ENCODE measurements at places on chromosomes 1 and 21. TPM values are rescaled to one million over a fixed set of nuclear protein-coding genes. Genes with fewer than 3 reads are reported as not detected.

DNA sequence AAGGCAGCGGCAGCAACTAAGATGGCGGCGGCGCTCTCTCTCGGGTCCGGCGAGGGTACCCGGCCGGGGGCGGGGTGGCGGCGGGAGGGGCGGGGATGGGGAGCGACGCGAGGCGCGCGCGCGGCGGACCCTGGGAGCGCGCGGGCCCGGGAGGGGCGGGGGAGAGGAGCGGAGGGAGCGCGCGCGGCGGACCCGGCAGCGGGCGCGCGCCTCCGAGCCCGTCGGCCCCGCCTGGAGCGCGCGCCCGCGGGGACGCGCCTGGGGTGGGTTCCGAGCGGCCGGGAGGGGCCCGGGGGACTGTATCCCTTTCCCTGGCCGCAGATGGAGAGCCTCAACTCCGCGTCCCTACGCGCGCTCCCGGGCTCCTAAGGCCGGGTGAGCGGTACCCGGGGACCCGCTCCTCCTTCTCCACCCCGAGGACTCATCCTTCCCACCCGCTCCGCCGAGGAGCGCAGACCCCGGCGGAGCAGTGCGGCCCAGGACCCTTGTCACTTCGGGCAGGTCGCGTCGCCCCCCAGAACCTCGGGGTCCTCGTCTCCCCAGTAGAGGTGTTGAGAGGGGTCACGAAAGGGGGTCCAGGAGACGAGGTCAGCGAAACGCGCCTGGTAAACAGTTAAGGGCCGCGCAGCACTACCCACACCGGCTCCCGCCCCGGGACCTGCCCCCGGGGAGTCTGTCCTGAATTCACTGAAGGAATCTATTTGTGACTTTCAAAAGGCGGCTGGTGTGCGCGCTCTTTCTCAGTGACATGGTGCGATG, at the start of gene CLSTN1:
CLSTN1 (minus strand) TSS at position 23 of the 759 bp plus-strand sequence. CDS start 232 bp downstream, outside the sequence.
- peak; percentile 85 for ATAC-seq

- ATAC-seq: no peak
These were observed 35.5 kb upstream of the PRDM2 start for GRCh38 chr1:13664451-13664850.

- ATAC-seq: no peak
These were observed 7.9 kb downstream of the AKT3 start for GRCh38 chr1:243842161-243842560.

DNA sequence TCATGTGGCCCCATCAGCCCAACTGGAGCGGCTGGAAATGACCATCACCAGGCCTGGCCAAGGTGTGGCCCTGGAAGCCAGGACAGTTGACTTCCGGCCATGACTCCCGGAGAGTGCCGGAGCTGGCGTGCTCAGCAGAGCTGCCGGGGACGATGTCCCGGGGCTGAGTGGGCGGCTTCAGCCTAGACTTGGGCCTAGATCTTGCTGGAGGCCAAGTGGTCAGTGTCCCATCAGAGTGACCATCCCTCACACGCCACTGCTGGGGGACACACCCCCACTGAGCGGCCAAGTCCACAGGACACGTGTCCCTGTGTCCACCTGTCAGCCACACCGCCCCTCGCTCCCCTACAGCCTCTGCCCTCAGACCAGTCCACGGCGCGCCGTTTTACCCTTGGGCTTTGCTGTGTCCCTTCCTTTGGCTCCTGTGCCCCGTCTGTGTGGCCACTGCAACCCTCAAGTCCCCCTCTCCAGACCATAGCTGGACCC, 4.0 kb downstream of the FAAP20 start:
- no peak for ATAC-seq

- no peak for ATAC-seq
These were observed 27.9 kb downstream of the DIP2A start for GRCh38 chr21:46486481-46487126.

GRCh38 chr1:15102646-15103045, 50.9 kb upstream of the TMEM51 start:
- ATAC-seq: no peak

GRCh38 chr1:201553496-201554189, 14.7 kb downstream of the NAV1 start:
- no peak for ATAC-seq

DNA sequence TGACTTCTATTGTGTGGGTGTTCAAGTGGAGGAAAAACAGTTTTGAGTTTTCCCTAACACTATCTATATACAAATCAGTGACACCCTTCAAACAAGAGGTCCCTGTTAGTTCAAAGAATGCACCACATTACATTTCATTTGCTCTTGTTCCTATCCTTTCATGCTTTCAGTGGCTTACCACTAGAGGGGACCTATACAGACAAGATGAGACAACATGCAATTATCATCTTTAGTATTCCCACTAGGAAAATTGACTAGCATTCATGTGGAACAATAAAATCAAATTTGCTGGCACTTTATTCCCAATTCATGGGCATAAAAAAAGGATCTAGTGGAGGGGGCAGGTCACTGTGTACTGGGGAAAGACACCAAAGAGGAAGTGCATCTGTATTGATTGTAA, 13.3 kb upstream of the SIPA1L2 start:
- no peak for ATAC-seq

DNA sequence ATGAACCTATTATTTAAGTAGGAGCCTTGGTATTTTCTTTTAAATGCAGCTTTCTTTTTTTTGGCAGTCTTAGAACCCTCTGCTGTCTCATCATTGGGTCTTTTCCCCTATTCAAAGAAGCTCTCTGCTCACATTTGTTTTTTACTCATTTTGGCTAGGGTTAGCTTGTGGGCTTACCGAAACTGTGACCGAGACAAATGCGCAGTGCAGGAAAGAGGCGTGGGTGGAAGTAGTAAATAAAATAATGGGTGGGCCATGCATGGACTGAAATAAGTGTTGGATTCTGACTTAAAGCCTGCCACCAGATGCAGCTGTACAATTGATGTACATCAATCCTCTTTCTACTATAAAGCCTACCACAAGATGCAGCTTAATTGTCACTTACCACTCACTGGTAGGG, 14.7 kb downstream of the XPR1 start:
- no peak for ATAC-seq

- no peak for ATAC-seq
These were observed 3.5 kb upstream of the FCMR start for GRCh38 chr1:206925106-206925736.

- ATAC-seq: no peak
These were observed 47.1 kb upstream of the ATP1A1 start for GRCh38 chr1:116325922-116326321.

DNA sequence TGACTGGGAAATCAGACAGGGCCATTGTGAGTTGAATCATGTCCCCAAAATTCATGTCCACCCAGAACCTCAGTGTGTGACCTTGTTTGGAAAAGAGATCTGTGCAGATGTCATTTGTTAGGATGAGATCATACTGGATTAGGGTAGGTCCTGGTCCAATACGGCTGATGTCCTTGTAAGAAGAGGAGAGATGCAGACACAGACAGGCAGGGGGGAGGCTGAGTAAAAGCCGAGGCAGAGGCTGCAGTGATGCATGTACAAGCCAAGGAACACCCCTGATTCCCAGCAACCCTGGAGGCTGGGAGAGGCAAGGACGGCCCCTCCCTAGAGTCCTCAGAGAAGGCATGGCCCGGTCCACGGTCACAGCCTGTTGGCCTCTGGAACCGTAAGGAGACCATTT, 15.9 kb upstream of the NPPB start:
- no peak for ATAC-seq

DNA sequence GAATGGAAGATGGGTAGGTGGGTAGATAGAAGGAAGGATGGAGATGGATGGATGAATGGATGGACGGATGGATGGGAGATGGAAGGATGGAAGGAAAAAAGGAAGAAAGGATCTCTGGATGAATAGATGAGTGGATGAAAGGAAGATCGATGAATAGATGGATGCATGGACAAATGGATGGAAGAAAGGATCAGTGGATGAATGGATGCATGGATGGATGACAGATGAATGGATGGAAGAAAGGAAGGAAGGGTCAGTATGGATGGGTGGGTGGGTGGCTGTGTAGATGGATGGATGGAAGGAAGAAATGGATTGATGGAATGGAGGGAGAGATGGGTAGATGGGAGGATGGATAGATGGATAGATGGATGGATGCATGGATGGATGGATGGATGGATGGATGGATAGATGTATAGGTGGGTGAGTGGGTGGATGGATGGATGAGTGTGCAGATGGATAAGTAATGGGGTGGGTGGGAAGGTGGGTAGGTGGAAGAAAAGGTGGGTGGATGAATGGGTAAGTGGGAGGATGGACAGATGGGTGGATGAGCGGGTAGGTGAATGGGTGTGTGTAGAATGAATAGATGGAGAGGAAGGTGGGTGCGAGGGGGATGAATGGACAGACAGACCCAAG, 14.6 kb downstream of the KIF17 start:
- no peak for ATAC-seq

GRCh38 chr1:159014003-159014571, 4.4 kb downstream of the IFI16 start:
- ATAC-seq: no peak

DNA sequence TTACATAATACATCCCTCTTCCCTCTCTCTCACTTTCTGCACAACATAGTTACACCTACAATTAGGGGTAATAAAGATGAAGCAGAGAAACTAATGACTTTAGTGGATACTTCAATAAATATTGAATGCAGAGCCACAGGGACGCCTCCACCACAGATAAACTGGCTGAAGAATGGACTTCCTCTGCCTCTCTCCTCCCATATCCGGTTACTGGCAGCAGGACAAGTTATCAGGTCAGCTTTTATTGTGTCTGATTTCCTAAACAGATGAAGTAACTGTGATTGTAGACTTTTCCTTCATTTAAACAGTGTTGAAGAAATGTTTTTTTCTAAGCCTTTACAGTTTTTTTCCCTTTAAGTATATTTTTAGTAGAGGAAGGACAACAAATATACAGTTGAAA, 281.6 kb downstream of the TPR start:
- ATAC-seq: no peak

DNA sequence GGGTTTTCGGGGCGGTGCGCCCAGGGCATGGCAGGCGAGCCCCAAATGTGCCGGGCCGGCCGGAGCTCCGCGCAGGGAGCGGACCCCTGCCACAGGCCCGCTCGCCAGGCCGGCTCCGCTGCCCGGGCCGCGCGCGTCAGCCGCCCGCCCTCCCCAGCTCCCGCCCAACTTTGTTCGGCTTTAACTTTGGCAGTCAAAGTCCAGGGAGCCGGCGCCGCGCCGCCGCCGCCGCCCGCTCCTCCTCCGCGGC, 488 bp downstream of the SLC35D1 start:
- peak; percentile 87 for ATAC-seq

Gene FAM3B
- 0.31 TPM for total RNA-seq

Gene TOE1
- 8.6 TPM for total RNA-seq

Gene OR10J1
- not detected for total RNA-seq

Gene CCDC24
- total RNA-seq: 5.0 TPM

Gene SLC2A5
- total RNA-seq: 0.20 TPM

All from gastroesophageal sphincter (tissue), 4 donors.